ENCODE measurements at places on chromosomes 3 and 15.

DNA sequence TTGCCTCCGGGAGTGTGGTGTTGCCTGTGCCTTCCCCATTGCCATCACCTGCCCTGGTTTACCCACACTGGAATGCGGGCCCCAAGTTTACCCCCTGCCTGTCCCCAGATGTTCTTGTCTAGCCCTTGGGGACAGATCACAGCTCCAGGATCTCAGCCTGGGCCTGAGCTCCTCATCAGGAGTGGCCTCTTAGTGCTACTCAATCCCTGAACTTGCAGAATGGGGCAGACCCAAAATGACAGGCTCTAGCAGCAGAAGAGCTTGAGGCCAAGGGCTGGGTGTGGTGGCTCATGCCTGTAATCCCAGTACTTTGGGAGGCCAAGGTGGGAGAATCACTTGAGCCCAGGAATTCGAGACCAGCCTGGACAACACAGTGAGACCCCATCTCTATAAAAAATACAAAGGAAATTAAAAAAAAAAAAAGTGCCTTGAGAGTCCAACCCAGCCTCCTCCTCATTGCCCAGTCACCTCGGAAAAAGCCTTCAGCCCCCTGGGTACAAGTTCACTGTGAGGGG is 3.8 kb downstream of the CHAC1 start:
- no peak for DNase-seq

- DNase-seq: no peak
Observed at GRCh38 chr3:177320765-177321247, 123.5 kb upstream of the TBL1XR1 start.

GRCh38 chr3:41701191-41701698 is 260.7 kb downstream of the ULK4 start:
- no peak for DNase-seq

GRCh38 chr3:64049832-64050231 is 26.5 kb upstream of the PSMD6 start:
- no peak for DNase-seq

DNA sequence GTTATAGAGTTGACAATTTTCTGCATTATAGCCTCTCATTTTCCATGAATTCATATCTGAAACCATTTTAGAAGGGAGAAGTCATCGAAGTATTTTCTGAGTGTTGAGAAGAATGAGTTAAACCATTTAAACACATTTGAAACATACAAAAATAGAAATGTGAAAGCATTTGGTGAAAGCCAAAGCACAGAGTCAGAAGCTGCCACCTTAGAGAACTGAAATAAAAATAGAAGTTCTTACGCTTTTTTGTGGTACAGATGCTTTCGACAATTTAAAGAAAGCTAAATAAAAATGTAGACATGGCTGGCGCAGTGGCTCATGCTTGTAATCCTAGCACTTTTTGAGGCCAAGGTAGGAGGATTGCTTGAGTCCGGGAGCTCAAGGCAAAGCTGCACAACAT is 9.0 kb downstream of the FANCD2OS start:
- DNase-seq: no peak

DNA sequence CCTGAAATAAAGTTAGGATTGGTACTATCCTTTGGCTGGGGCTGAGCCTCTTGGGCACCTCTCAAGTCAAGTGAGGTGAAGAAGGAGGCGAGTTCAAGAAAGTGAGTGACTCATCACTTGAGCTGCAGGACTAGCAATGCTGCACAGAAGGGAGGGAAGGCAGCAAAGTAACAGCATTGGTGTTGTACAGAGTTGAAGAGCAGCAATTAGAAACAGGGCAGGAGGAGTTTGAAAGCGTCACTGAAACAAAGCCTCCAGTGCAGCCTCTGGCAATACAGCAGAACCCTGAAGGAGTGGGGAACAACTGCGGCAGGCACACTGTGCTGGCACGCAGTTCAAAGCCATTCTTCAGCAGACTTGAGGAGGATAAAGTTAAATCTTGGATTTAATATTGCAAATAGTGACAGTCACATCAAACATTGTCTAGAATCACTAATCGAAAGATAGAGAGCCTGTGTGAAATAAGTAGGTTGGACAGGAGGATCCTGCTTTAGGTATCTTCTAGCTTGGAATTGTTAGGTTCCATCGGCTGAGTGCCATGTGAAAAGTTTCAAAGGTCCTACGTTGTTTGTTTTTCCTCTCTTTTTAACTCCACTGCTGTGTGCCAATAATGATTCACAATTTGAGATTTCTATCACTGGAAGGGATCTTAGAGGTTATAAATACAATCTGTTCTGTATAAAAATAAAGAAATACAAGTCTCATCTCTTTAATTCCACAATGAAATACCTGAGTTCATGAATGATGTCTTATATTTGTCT is 479.8 kb downstream of the NAALADL2 start:
- DNase-seq: no peak

GRCh38 chr3:52367891-52368880 is 52.1 kb downstream of the DNAH1 start:
- no peak for DNase-seq

- no peak for DNase-seq
Observed at GRCh38 chr15:58483376-58483775, 51.6 kb downstream of the LIPC start.

All from stimulated activated CD8-positive, alpha-beta memory T cell treated with anti-CD3 and anti-CD28 coated beads, Interleukin-2, amount 100 ng/mL, for 1 hour (primary cell).